Fibroblast of lung (primary cell): ENCODE measurements at places on chromosomes 2 and 18. TPM values are rescaled to one million over a fixed set of nuclear protein-coding genes. Genes with fewer than 3 reads are reported as not detected.

SCG2 gene
- 0.66 and 2.1 TPM in 2 replicates for total RNA-seq

DNA sequence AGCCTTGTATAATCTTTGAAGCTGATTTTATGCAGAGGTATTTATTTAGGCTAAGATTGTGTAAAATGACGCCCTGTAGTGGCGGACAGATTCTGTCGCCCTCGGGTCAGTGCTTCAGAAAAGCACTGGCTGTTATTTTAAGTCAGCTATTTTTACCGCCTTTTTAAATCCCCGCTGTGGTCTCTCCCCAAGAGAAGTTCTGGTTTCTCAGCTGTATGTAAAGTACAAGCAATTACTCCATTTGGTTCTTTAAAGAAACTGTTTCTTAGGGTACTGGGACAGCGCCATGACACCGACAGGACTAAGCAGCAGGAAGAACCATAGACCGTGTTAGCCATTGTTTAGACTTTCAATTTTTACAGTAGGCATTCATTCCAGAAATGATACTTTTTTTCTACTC, 65.0 kb downstream of the UGGT1 start:
- no peak overlapping the region for H3K27ac ChIP-seq
- H3K4me1 ChIP-seq, result no peaks in the 10 kb centered on the region
- H3K27me3 ChIP-seq, result no peaks in the 10 kb centered on the region
- peaks cover 4% of the 10 kb centered on the region for H3K36me3 ChIP-seq

- no peak overlapping the region for H3K4me3 ChIP-seq
- H3K4me1 ChIP-seq, result no peaks in the 10 kb centered on the region
- H3K27me3 ChIP-seq, result no peaks in the 10 kb centered on the region
These were observed 100.2 kb downstream of the AGAP1 start for GRCh38 chr2:235594041-235594440.

GRCh38 chr2:62744603-62745002, 39.1 kb downstream of the EHBP1 start:
- no peak overlapping the region for H3K27ac ChIP-seq
- H3K36me3 ChIP-seq, result peaks cover 2% of the 10 kb centered on the region
- no peaks in the 10 kb centered on the region for H3K4me1 ChIP-seq
- H3K4me3 ChIP-seq, result no peak overlapping the region
